Neural progenitor cell (in vitro differentiated cells): ENCODE measurements at places on chromosomes 7 and 10. TPM values are rescaled to one million over a fixed set of nuclear protein-coding genes. Genes with fewer than 3 reads are reported as not detected.

DNA sequence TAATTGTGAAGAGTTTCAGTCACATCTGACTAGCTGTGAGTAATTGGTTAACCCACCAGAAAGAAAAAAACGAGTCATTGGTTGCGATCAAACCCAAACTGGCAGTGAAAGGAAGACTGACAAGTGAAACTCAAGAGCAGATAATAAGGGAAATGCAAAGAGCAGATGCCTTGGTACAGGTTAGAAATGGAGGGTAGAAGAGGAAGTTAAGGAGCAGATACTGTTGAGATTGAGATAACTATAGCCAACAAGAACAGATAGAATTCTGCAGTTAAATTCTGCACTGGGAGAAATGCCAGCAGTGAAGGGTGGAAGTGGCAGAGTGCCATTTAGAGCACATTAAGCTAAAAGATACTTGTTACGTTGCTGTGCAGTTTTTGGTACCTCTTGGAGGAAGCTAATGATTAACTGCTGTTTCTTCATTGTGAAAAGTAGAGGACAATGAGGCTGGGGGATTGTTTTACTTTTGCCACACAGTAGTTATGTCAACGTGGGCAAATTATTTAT is 65.8 kb downstream of the CDK13 start:
- H3K4me1 ChIP-seq: no peaks in the 10 kb centered on the region
- peaks cover 9% of the 10 kb centered on the region for H3K36me3 ChIP-seq
- DNase-seq: no peak

DNA sequence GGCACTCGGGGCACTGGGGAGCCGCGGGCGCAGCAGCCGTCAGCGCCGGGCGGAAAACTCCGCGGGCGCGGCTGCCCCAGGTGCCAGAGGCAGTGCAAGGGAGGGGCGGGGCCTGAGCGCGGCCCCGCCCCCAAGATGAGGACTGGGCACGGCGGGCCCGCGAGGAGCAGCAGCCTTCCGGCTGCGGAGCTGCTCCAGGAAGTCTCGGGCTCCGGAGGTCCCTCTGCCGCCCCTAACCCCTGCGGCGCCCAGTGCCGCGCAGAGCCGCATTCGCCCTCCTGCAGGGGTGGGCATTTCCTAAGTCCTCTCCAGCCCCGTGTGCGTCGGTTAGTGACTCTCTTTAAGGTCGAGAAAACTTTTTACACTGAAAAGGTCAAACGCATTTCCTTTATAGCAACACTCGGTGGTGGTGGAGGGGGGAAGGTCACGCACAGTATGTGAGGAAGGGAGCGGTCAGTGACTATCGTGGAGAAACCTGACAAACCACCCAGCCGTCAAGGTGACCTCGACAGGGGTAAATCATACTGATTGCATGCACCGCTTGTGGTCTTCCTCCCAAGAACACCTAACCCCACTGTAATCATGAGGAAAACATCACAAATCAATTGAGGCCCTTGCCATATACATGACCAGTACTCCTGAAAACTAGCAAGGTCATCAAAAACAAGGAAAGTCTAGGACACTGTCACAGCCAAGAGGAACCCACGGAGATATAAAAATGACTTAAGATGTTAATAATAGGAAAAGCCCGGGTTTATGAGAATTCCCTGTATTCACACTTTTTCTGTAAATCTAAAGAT is at the start of gene ANXA11:
Gene ANXA11, minus strand, starts transcription at position 61 of the 800 bp plus-strand sequence. CDS start 32,676 bp downstream, outside the sequence.
- no peak within 1 kb of the TSS for H3K27ac ChIP-seq
- peaks cover 55% of the 10 kb centered on the region for H3K27me3 ChIP-seq
- H3K4me3 ChIP-seq: peak within 1 kb of the TSS; percentile 77
- no peaks in the 10 kb centered on the region for H3K36me3 ChIP-seq
- peaks cover 14% of the 10 kb centered on the region for H3K4me1 ChIP-seq

GRCh38 chr10:69209787-69210484 is 10.2 kb upstream of the HKDC1 start:
- H3K36me3 ChIP-seq: no peaks in the 10 kb centered on the region
- no peaks in the 10 kb centered on the region for H3K27me3 ChIP-seq
- H3K27ac ChIP-seq: no peak overlapping the region
- no peak overlapping the region for H3K4me3 ChIP-seq
- no peaks in the 10 kb centered on the region for H3K4me1 ChIP-seq
- no peak for DNase-seq

- H3K36me3 ChIP-seq: no peaks in the 10 kb centered on the region
- H3K27me3 ChIP-seq: no peaks in the 10 kb centered on the region
- no peak overlapping the region for H3K27ac ChIP-seq
- peaks cover 14% of the 10 kb centered on the region for H3K4me1 ChIP-seq
- peak; percentile 58 for DNase-seq
Measured at GRCh38 chr10:37535459-37536246, 321.8 kb downstream of the ZNF248 start.

- H3K27ac ChIP-seq: no peak overlapping the region
- H3K36me3 ChIP-seq: no peaks in the 10 kb centered on the region
- DNase-seq: no peak
Measured at GRCh38 chr7:48213226-48213625, 42.0 kb downstream of the ABCA13 start.

GRCh38 chr10:19043431-19043830 is 5.2 kb upstream of the MALRD1 start:
- no peak overlapping the region for H3K4me3 ChIP-seq
- no peaks in the 10 kb centered on the region for H3K36me3 ChIP-seq
- no peaks in the 10 kb centered on the region for H3K27me3 ChIP-seq
- peaks cover 6% of the 10 kb centered on the region for H3K4me1 ChIP-seq
- no peak for DNase-seq

- DNase-seq: peak; percentile 77
- peak overlapping the region; percentile 5 for H3K4me3 ChIP-seq
- no peaks in the 10 kb centered on the region for H3K36me3 ChIP-seq
Measured at GRCh38 chr10:91880310-91880709, 29.0 kb downstream of the FGFBP3 start.

DNA sequence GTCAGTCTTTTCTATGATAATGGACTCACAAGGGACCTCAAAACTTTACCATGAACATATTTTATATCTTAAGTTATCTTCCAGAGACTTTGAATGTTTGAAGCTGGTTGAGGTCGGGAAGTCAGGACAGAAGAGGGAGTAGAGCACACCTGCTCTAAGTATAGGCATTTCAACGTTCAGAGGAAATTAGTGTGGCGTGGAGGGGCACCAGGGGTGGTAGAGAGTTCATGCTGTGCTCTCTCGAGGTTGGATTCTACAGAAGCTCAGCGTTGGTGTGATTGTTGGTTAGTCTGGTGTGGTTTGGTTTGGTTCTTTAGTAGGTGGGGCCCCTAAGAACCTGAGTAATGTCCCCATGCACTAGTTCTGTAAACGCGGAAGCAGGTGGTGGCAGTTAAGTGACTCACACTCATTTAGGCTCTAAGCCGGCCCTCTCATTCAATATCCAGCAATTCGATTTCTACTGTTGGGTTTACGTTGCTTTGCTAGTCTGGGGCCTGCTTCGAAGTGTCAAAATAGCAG is 19.8 kb downstream of the CNTNAP2 start:
- no peak overlapping the region for H3K27ac ChIP-seq
- no peaks in the 10 kb centered on the region for H3K4me1 ChIP-seq
- no peak overlapping the region for H3K4me3 ChIP-seq
- no peak for DNase-seq

GRCh38 chr10:116747325-116747724 is 5.0 kb upstream of the HSPA12A start:
- no peak overlapping the region for H3K4me3 ChIP-seq
- DNase-seq: no peak
- peaks cover 37% of the 10 kb centered on the region for H3K27me3 ChIP-seq
- no peaks in the 10 kb centered on the region for H3K4me1 ChIP-seq

The CDC14C gene
- total RNA-seq: 0.15 and 0.54 TPM in 2 replicates

The TMEM213 gene
- not detected in 2 replicates for total RNA-seq
